ENCODE measurements at places on chromosomes 7 and 10. TPM values are rescaled to one million over a fixed set of nuclear protein-coding genes. Genes with fewer than 3 reads are reported as not detected.

DNA sequence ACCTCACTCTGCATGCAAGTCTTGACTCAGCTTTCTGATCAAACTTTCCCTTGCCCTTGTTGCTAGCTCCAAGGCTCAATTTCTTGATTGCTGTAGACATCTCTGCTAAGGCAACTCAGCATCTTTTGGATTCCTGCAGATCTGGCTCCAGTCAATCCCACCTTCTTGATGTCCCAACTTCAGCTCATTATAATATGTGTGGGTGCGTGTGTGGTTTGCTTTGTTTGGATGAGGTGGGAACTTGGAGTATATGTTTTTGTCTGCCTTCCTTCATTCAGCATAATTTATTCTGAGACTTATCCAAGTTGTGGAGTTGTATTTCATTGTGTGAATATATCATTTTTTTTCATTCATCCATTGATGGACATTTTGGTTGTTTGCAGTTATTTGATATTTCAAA lies 364.8 kb upstream of the IGFBP3 start:
- no peak for DNase-seq
- no peaks in the 10 kb centered on the region for H3K4me1 ChIP-seq
- H3K36me3 ChIP-seq = no peaks in the 10 kb centered on the region
- no peak overlapping the region for H3K27ac ChIP-seq
- H3K4me3 ChIP-seq = no peak overlapping the region

DNA sequence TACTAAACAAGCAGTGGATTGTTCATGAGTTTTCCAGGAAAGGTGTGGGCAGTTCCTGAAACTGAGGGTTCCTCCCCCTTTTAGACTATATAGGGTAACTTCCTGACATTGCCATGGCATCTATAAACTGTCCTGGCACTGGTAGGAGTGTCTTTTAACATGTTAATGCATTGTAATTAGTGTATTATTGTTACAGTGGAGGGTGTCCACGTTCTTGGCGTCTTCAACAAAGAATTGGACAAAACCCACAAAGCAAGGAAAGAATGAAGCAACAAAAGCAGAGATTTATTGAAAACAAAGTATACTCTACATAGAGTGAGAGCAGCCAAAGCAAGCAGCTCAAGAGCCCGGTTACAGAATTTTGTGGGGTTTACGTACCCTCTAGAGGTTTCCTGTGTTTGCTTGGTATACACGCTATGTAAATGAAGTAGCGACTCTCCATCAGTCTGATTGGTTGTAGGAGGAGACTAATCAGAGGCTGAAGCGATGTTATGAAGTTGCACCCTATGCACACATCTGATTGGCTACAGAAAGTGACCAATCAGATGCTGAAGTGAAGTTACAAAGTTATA lies 175.2 kb downstream of the NSUN6 start:
- H3K4me3 ChIP-seq = no peak overlapping the region
- H3K36me3 ChIP-seq = no peaks in the 10 kb centered on the region
- H3K27ac ChIP-seq = no peak overlapping the region
- no peaks in the 10 kb centered on the region for H3K4me1 ChIP-seq

LIPF gene
- not detected for total RNA-seq

ADRA2A gene
- 5.4 TPM for total RNA-seq

PAX4 gene
- not detected for total RNA-seq
